ENCODE measurements at places on chromosomes 11 and 22.

DNA sequence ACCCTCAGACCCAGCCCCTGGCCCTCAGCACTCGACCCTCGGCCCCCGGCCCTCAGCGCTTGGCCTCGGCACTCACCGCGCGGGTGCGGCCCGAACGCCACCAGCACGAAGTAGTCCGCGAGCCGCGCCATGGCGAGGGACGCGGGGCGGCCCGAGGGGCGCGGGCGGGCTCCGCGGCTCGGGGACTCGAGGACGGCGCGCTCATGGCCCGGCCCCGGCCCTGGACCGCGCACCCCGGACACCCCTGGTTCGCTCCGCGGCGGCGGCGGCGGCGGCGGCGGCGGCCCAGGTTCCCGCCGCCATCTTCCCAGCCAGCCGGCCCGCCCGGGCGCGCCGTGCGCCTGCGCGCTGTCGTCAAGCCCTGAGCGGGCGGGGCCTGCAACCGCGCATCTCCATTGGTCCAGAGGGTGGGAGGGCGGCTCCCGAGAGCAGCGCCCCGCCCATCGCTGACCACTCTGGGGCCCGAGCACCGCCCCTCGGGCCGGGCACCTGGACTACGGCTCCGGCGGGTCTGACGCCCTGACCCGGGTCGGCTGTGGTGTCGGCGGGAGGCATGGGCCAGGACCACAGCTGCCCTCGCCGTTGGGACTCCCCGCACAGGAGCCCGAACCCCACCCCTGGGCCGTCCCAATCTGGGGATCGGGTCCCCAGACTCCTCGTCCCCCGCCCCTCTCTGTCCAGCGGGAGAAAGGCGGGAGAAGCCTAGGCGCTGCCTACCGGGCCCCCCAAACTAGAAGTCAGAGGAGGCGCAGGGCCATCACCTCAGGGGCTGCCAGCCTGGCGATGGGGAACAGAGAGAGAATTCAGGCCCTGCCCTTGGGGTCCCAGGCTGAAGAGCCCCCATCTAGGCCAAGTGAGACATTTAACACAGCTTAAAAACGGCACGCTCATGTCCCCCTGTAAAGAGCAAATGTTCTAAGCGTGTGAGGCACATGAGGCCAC, at the start of gene SBF1:
Gene SBF1 (minus strand): TSS at position 326 of the 942 bp plus-strand sequence. CDS start 195 bp downstream, at position 131.
- peak; percentile 81 for DNase-seq

GRCh38 chr11:66349084-66349386, 1.6 kb upstream of the B4GAT1 start:
- DNase-seq = no peak

- no peak for DNase-seq
These were observed 59.4 kb downstream of the GLYATL1 start for GRCh38 chr11:58998480-58999290.

- no peak for DNase-seq
These were observed 626 bp downstream of the TRIM22 start for GRCh38 chr11:5690216-5690615.

DNA sequence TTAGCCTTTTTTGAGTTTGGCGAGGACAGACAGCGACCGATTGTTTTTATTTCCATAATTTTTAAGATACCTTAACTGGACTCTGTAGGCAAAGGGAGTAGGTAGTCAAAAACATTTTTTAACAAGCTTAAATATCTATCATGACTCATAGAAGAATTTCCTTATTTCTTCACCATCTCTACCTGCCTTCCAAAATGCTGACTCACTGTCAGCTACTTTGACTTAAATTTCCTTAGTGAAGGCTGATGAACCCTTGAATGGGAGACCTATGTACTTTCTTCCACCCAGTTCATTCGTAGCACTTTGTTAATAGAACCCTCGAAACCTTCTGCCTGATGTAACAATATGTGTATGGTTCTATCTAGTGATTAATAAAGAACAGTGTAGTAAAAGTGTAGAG, 1.1 kb upstream of the MTMR2 start:
- DNase-seq = no peak

- no peak for DNase-seq
These were observed 79.5 kb downstream of the RAB30 start for GRCh38 chr11:82992223-82992622.

GRCh38 chr22:48605856-48606481, 1221.7 kb downstream of the BRD1 start:
- no peak for DNase-seq

DNA sequence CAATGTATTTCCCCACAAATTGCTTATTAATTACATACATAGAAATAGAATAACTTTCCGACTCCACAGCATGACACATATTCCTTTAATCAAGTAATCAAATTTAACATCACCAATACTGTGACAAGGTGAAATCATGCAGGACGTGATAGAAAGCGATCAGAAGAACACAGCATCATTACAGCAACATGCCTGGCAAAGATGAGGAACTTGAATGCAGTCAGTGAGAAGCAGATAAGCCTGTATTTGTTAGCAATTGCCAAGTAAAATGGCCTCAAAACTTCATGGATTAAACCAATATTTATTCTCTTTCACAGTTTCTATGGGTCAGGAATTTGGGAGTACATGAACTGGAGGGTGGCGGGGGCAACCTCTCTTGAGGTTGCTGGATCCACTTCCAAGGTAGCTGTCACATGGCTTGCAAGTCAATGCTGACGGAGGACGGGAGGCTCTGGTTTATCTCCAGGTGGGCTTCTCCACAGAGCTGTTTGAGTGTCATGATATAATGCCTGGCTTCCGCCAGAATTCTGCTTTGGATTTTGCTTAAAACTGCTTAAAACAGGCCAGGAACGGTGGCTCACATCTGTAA, 12.0 kb upstream of the TEAD1 start:
- DNase-seq = no peak

Data from KG1 (cell line).